ENCODE measurements at places on chromosomes 1 and 21.

- H3K27ac ChIP-seq, result peak overlapping the region; percentile 83
- no peaks in the 10 kb centered on the region for H3K27me3 ChIP-seq
- H3K36me3 ChIP-seq, result peaks cover under 1% of the 10 kb centered on the region
- DNase-seq, result no peak
These were observed 675 bp downstream of the MYSM1 start for GRCh38 chr1:58699011-58699762.

- H3K27me3 ChIP-seq, result no peaks in the 10 kb centered on the region
- no peak for DNase-seq
- no peak overlapping the region for H3K27ac ChIP-seq
- no peaks in the 10 kb centered on the region for H3K4me1 ChIP-seq
- H3K36me3 ChIP-seq, result no peaks in the 10 kb centered on the region
These were observed 398.7 kb downstream of the PLPP3 start for GRCh38 chr1:56180520-56181190.

GRCh38 chr1:107510347-107510746 is 369.5 kb downstream of the NTNG1 start:
- no peak for DNase-seq
- H3K36me3 ChIP-seq, result no peaks in the 10 kb centered on the region
- no peak overlapping the region for H3K27ac ChIP-seq
- no peaks in the 10 kb centered on the region for H3K27me3 ChIP-seq
- no peaks in the 10 kb centered on the region for H3K4me1 ChIP-seq
- no peak overlapping the region for H3K4me3 ChIP-seq

DNA sequence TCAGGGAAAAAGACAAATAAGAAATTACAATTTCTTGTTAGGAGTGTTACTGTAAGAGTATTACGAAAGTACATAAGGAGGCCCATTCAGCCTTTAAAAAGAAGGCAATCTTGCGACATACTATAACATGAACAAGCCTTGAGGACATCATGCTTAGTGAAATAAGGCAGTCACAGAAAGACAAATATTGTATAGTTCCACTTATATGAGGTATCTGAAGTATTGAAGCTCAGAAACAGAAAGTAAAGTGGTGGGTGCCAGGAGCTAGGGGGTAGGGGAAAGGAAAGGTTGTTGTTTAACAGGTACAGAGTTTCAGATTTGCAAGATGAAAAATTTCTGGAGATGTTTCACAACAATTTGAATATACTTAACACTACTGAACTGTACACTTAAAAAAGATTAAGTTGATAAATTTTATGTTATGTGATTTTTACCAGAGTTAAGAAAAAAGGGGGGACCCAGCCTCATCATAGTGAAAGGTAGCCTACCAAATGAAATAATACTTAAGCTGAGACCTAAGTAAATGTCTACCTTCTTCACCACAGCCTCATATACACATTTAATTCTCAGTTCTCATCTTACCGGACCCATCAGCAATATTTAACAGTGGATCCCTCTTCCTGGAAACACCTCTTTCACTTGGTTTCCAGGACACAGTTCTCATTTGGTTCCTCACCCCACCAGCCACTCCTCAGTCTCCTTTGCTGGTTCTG is 19.5 kb downstream of the USP24 start:
- H3K4me3 ChIP-seq, result no peak overlapping the region
- no peak for DNase-seq
- H3K36me3 ChIP-seq, result no peaks in the 10 kb centered on the region
- no peaks in the 10 kb centered on the region for H3K4me1 ChIP-seq
- H3K27ac ChIP-seq, result no peak overlapping the region

- no peak for DNase-seq
- H3K4me3 ChIP-seq, result no peak overlapping the region
- no peaks in the 10 kb centered on the region for H3K27me3 ChIP-seq
- no peak overlapping the region for H3K27ac ChIP-seq
- H3K36me3 ChIP-seq, result no peaks in the 10 kb centered on the region
- H3K4me1 ChIP-seq, result no peaks in the 10 kb centered on the region
These were observed 171.1 kb downstream of the PIGK start for GRCh38 chr1:77047978-77048614.

DNA sequence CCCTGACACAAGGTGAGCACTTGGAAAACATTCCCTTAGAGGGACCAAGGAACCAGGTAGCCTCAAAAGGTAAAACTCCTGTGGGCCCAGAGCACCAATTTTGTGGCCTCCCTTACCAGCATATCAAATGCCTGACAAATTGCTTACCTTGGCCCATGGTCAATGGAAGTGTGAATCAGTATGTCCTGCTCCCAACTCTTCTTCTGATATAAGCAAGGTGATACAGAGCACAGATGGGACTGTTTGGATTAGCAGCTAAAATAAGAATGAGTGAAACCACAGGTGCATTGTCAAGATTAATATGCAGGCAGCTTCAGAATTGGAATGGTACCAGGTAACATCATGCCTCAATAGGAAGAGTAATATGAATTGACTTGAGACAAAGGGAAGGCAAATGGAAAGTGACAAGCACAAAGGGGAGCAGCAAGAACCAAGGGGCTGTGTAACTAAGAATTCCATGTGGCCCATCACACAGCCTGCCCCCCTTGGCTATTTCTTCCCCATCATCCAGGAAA is 156.8 kb upstream of the KCND3 start:
- H3K36me3 ChIP-seq, result no peaks in the 10 kb centered on the region
- no peak overlapping the region for H3K4me3 ChIP-seq
- no peaks in the 10 kb centered on the region for H3K27me3 ChIP-seq
- no peaks in the 10 kb centered on the region for H3K4me1 ChIP-seq
- H3K27ac ChIP-seq, result no peak overlapping the region
- no peak for DNase-seq

DNA sequence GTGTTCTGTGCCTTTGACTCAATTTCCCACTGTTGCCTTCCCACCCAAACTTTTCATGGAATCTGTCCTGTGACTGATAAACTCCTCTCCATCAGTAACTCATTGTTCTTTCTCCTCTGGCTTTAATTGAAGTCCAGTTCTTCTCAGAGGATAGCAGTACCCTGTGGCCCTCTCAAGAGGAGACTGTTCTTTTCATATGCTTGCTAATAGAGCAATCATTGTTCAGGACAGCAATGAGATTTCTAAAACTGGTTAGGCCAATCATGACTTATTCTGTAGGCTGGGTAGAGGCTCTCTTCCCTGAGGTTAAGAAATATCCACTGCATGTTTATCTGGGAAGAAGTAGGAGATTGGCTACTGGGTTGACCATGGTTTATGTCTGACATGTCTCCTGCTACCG is 98.8 kb downstream of the CHD1L start:
- no peak overlapping the region for H3K27ac ChIP-seq
- no peaks in the 10 kb centered on the region for H3K4me1 ChIP-seq
- no peaks in the 10 kb centered on the region for H3K27me3 ChIP-seq
- no peak for DNase-seq
- H3K4me3 ChIP-seq, result no peak overlapping the region

- H3K4me1 ChIP-seq, result peaks cover 23% of the 10 kb centered on the region
- no peak overlapping the region for H3K27ac ChIP-seq
- no peaks in the 10 kb centered on the region for H3K36me3 ChIP-seq
- no peaks in the 10 kb centered on the region for H3K27me3 ChIP-seq
These were observed 19.5 kb upstream of the ARHGEF10L start for GRCh38 chr1:17520041-17520440.

- no peaks in the 10 kb centered on the region for H3K27me3 ChIP-seq
- no peak overlapping the region for H3K27ac ChIP-seq
- H3K36me3 ChIP-seq, result no peaks in the 10 kb centered on the region
- no peak overlapping the region for H3K4me3 ChIP-seq
- DNase-seq, result no peak
- H3K4me1 ChIP-seq, result no peaks in the 10 kb centered on the region
These were observed 142.4 kb downstream of the AK5 start for GRCh38 chr1:77424236-77424635.

- no peak for DNase-seq
- H3K27ac ChIP-seq, result no peak overlapping the region
- no peaks in the 10 kb centered on the region for H3K36me3 ChIP-seq
- no peaks in the 10 kb centered on the region for H3K27me3 ChIP-seq
These were observed 199.9 kb downstream of the LYPLAL1 start for GRCh38 chr1:219373616-219373935.

DNA sequence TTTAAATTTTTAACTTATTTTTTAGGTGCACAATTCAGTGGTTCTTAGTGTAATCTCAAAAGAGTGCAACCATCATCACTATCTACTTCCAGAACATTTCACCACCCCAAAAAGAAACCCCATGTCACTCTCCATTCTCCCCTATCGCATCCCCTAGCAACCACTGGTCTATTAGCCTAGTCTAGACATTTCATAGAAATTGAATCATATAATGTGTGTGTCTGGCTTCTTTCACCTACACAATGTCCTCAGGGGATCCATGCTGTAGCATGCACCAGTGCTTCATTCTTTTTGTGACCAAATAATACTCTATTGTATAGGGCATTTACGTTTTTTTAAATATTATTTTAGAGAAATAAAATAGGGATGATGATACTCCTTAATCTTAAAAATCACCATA is 64.7 kb downstream of the JAK1 start:
- peaks cover 19% of the 10 kb centered on the region for H3K4me1 ChIP-seq
- no peaks in the 10 kb centered on the region for H3K36me3 ChIP-seq
- H3K27ac ChIP-seq, result no peak overlapping the region
- no peak for DNase-seq
- H3K4me3 ChIP-seq, result no peak overlapping the region

DNA sequence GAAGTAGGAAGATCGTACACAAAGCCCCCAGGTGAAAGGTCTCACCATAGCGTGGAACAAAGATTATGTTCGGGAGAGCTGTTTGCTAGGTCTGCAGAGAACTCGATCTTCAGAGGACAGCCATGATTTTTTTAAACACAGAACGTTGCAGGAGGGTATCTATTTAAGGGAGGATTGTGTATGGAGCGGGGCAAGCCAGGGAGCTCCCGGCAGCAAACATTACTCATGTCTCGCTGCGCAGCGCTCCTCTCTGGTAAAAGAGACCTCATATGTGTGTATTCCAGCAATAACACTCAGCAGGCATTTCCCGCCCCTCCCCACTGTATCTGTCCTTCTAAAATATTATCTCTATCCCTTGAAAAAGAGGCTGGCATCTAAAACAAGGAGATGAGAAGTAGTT is 2.7 kb downstream of the GLIS1 start:
- H3K27ac ChIP-seq, result no peak overlapping the region
- no peak for DNase-seq
- H3K36me3 ChIP-seq, result no peaks in the 10 kb centered on the region
- no peaks in the 10 kb centered on the region for H3K4me1 ChIP-seq
- no peak overlapping the region for H3K4me3 ChIP-seq

DNA sequence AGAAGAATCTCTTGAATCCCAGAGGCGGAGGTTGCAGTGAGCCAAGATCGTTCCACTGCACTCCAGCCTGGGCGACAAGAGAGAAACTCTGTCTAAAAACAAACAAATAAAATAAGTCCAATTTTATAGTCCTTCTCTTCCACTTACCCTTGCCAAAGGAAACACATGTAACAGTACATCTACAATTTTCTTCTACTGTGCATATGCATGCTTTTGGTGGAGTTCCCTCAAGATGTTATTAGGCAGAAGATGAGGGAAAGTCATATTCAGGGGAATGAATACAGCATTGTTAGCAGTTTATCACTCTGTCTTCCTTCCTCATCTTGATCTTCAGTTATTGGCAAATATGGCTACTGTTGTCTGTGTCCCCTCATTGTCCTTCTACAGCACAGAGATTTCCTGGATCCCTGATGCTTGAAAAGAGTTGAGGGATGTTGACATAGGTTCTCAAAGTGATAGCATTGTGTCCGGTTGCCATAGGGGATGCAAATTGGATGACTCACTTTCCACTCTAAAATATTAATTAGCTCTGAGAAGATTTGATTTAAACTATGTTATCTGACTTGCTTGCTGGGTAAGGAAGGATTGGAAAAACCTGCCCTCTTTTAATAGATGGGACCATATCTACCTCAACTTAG is 1173.6 kb downstream of the KCNT2 start:
- no peaks in the 10 kb centered on the region for H3K27me3 ChIP-seq
- no peak overlapping the region for H3K27ac ChIP-seq
- H3K4me3 ChIP-seq, result no peak overlapping the region
- no peak for DNase-seq
- H3K36me3 ChIP-seq, result no peaks in the 10 kb centered on the region

- H3K27ac ChIP-seq, result no peak overlapping the region
- no peaks in the 10 kb centered on the region for H3K4me1 ChIP-seq
- no peak overlapping the region for H3K4me3 ChIP-seq
- no peaks in the 10 kb centered on the region for H3K36me3 ChIP-seq
These were observed 403.6 kb upstream of the NFIA start for GRCh38 chr1:60678802-60679201.

- peak overlapping the region; percentile 10 for H3K27ac ChIP-seq
- H3K4me3 ChIP-seq, result peak overlapping the region; percentile 94
- H3K4me1 ChIP-seq, result peaks cover 20% of the 10 kb centered on the region
- no peaks in the 10 kb centered on the region for H3K27me3 ChIP-seq
- H3K36me3 ChIP-seq, result no peaks in the 10 kb centered on the region
These were observed 1.2 kb upstream of the MTFR1L start for GRCh38 chr1:25818569-25818968.

DNA sequence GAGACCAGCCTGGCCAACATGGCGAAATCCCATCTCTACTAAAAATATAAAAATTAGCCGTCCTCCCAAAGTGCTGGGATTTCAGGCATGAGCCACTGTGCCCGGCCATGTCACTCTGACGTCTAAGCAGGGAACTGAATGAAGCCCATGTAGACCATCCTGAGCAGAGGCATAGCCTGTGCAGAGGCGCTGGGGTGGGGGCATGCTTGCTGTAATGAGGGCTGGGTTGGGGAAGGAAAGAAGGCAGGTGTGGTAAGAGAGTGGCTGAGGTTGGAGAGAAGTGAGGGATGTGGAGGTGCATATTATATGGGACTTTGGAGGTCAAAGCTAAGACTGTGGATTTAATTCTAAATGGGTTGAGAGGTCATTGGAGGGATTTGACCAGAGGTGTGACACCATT is 47.1 kb upstream of the SCMH1 start:
- H3K27ac ChIP-seq, result no peak overlapping the region

DNA sequence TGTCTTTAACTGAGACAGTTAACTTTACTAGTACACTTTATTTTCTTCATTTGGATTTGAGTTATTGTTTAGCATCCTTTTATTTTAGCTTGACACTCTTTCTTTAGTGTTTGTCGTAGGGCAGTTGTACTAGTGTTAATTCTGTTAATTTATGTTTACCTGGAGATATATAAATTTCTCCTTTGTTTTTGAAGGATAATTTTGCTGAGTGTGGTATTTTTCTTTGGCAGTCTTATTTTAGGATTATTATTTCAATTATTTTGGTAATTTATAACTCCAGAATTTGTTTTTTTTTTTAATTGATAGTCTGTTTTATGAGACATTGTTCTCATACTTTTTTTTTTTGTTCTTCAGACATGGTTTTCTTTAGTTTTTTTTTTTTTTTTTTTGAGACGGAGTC is 73.8 kb upstream of the CHODL start:
- H3K4me3 ChIP-seq, result no peak overlapping the region
- H3K27ac ChIP-seq, result no peak overlapping the region
- H3K27me3 ChIP-seq, result no peaks in the 10 kb centered on the region
- no peaks in the 10 kb centered on the region for H3K36me3 ChIP-seq
- H3K4me1 ChIP-seq, result no peaks in the 10 kb centered on the region
